CD8-positive, alpha-beta T cell (primary cell): ENCODE measurements at places on chromosomes 12 and 14.

- DNase-seq, result peak; percentile 88
Observed at GRCh38 chr14:20681348-20682126, 2.8 kb upstream of the RNASE4 start.

- peak; percentile 5 for DNase-seq
Observed at GRCh38 chr12:13661005-13661887, 320.2 kb downstream of the GRIN2B start.

DNA sequence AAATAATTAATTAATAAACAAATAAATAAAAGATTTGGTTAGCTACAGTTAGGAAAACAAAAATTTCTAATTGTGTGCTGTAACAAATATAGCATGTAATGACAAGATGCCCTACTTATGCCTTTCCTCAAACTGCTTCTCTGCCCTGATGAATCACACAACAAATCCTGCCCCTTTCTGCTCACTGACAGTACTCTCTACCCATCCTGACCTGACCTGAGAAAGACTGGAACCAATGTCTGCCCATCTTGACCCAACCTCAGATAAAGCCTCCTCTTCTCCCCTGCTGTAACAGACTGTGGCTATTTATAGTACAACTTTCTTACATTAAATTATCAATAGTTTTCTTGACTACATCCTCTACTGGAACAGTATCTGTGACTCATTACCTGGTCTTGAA is 43.7 kb downstream of the PPP1R13B start:
- no peak for DNase-seq

- DNase-seq, result peak; percentile 25
Observed at GRCh38 chr14:64444984-64445845, 20.1 kb upstream of the AKAP5 start.

DNA sequence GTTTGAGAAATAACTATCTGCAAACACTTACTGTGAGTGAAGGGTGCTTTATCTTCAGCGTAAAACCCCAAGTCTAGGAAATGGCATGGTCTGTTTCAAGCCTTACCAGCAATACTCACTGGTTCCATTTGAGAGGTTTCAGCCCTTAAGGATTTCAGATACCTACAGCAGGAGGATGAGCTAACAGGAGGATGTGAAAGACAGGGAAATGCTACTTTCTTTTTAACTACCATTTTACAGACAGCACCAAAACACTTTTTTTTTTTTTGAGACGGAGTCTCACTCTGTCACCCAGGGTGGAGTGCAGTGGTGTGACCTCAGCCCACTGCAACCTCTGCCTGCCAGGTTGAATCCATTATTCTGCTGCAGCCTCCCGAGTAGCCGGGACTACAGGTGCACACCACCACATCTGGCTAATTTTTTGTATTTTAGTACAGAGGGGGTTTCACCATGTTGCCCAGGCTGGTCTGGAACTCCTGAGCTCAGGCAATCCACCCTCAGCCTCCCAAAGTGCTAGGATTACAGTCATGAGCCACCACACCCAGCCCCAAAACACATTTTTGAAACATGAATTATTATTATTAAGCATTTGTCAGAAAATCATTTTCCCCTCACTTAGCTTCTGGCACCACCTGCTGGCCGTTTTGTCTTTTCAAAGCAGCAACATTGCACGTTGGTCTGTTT is 4.6 kb downstream of the MTRFR start:
- peak; percentile 81 for DNase-seq

GRCh38 chr12:121893961-121894460 is 5.4 kb downstream of the PSMD9 start:
- no peak for DNase-seq

DNA sequence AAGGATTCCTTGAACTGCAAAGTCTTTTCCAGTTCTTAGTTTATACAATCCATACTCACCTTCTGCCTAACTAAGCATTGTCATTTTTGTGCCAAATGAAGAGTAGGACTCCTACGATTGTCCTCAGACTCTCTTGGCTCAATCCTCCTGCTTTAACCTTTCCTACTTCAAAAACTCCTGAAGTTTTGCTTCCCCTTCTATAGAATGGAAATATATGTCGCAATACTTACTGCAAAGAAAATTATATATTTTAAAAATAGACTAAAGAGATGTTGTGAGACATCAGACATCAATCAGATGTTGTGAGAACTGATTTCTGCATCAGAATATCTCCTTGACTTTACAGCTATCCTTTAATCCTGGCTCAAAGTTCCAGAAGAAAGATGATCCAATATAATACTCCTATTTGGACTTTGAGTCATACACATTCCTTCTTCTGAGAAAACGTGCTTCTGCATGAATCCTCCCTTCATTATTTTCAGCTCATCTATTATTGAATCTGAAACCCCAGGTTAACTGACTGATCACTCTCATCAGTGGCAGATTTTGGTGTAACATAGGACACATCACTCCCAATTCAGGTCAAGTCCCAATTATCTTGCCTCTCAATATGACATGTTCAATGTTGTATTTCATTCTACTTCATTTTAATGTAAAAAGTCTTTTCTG is 48.8 kb downstream of the A2M start:
- DNase-seq, result no peak

DNA sequence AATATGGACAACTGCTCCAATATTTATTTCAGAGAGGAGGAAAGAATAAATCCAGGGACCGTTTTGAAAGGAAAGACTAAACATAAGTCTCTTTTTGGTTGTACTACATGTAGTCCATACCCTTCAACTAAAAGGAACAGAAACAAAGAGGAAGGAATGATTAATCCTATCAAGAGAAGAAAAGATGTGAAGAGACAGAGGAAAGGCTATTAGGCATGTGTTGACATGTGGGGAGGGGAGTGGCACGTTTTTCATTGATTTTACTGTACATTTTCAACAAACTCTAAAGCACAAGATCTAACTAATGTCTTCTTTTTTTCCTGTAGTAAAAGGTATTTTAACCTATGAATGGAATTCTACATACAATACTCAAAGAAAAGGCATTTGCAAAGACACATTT is 85.6 kb downstream of the NAV3 start:
- DNase-seq, result no peak

DNA sequence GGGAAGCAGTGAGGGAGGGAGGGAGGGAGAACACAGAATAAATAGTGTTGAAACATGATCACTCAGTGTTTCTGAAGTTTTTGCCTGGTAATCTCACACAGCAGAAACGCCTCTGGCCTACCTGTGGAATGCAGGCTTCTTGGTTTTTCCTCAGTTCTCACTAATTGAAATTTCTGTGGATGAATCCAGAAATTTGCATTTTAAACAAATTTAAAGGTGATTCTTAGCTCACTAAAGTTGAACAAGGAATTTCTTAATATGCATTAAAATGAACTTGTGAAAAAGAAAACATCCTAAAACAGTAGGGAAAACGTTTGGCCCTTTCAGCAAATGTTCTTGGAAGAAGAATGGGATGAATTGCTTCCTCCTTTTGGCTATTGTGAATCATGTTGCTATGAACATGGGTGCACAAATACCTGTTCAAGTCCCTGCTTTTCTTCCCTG is 1.4 kb downstream of the RNASE9 start:
- no peak for DNase-seq

GRCh38 chr14:98325761-98326160 is 946.2 kb downstream of the BCL11B start:
- no peak for DNase-seq

GRCh38 chr14:77023001-77023996 is 5.2 kb downstream of the IRF2BPL start:
- DNase-seq, result no peak

- no peak for DNase-seq
Observed at GRCh38 chr14:61994589-61994988, 232.4 kb downstream of the SNAPC1 start.

GRCh38 chr14:56005191-56006053 is 112.8 kb upstream of the PELI2 start:
- no peak for DNase-seq
